ENCODE measurements at places on chromosomes 11 and 22.

DNA sequence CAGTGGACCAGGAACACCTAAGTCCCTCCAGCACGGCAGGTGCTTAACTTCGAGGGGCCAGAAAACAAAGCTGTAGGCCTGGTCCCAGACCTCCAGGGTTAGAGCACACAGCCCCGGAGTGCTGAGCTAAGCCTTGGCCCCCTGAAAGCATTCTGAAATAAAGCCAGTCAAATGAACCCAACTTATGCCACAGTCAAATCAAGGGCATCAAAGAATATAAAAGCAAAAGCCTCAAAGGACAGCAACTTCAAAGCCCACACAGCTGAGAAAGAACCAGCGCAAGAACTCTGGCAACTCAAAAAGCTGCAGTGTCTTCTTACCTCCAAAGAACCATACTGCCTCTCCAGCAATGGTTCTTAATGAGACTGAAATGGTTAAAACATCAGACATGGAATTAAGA is 39.1 kb downstream of the TMEM123 start:
- H3K27ac ChIP-seq, result no peak overlapping the region
- H3K4me3 ChIP-seq, result no peak overlapping the region

GRCh38 chr11:110757066-110757465 is 44.8 kb upstream of the ARHGAP20 start:
- no peaks in the 10 kb centered on the region for H3K27me3 ChIP-seq
- no peak for DNase-seq
- H3K4me3 ChIP-seq, result no peak overlapping the region
- H3K4me1 ChIP-seq, result no peaks in the 10 kb centered on the region
- H3K27ac ChIP-seq, result no peak overlapping the region

GRCh38 chr11:76149713-76150112 is 56.6 kb downstream of the WNT11 start:
- H3K4me1 ChIP-seq, result peaks cover 65% of the 10 kb centered on the region
- no peak overlapping the region for H3K27ac ChIP-seq
- H3K4me3 ChIP-seq, result no peak overlapping the region
- DNase-seq, result peak; percentile 29

GRCh38 chr22:46731246-46732040 is 6.6 kb downstream of the CERK start:
- H3K27ac ChIP-seq, result no peak overlapping the region
- no peaks in the 10 kb centered on the region for H3K27me3 ChIP-seq

- no peaks in the 10 kb centered on the region for H3K27me3 ChIP-seq
- no peaks in the 10 kb centered on the region for H3K4me1 ChIP-seq
- no peak overlapping the region for H3K27ac ChIP-seq
- H3K36me3 ChIP-seq, result no peaks in the 10 kb centered on the region
- no peak overlapping the region for H3K4me3 ChIP-seq
Observed at GRCh38 chr11:24298146-24298545, 198.7 kb upstream of the LUZP2 start.

DNA sequence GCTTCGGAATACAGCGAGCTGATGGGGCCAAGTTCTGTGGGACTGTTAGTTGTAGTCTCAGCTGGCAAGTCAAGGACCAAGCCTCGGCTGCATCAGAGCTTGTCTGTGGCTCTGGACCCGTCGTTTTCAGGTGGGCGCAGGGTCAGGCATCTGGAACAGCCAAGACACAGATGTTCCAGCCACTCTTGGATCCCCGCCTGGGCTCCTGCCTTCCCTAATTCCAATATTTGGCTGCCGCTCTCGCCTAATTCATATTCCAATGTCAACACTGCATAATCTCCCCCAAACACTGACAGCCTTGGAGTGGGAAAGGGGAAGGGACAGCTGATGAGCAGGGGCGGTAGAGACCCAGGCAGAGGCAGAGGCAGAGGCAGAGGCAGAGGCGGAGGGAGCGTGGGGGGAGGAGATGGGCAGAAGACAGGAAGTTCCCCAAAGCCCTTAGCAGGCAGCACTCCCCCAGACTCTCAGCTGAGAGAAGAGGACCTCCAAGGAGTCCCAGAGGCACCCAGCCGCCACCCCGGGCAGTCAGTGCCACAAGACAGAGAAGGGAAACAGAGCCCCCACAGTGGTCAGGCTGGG is 49.6 kb upstream of the SLC35C1 start:
- no peaks in the 10 kb centered on the region for H3K36me3 ChIP-seq
- no peak overlapping the region for H3K4me3 ChIP-seq
- no peak overlapping the region for H3K27ac ChIP-seq
- H3K27me3 ChIP-seq, result no peaks in the 10 kb centered on the region

DNA sequence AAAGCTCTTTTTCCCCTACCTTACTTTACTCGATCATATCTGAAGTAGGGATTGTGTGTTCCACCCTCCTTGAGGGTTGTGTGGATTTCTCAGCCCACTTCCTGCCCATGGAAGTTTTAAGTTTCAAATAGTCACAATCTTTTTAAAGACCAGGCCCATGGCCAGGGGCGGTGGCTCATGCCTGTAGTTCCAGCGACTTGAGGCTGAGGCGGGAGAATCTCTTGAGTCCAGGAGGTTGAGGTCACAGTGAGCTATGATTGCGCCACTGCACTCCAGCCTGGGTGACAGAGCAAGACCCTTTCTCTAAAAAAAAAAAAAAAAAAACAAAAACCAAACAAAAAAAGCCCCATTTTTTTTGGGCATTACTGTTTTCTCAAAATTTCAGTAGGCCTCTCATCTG is 36.3 kb upstream of the LRRC10B start:
- no peak for DNase-seq
- H3K27ac ChIP-seq, result no peak overlapping the region
- no peaks in the 10 kb centered on the region for H3K27me3 ChIP-seq
- no peaks in the 10 kb centered on the region for H3K36me3 ChIP-seq
- H3K4me1 ChIP-seq, result peaks cover 4% of the 10 kb centered on the region
- no peak overlapping the region for H3K4me3 ChIP-seq

GRCh38 chr22:36317658-36318271 is 64.8 kb downstream of the APOL1 start:
- H3K27me3 ChIP-seq, result no peaks in the 10 kb centered on the region
- no peak for DNase-seq
- H3K36me3 ChIP-seq, result peaks cover 10% of the 10 kb centered on the region
- no peak overlapping the region for H3K27ac ChIP-seq

DNA sequence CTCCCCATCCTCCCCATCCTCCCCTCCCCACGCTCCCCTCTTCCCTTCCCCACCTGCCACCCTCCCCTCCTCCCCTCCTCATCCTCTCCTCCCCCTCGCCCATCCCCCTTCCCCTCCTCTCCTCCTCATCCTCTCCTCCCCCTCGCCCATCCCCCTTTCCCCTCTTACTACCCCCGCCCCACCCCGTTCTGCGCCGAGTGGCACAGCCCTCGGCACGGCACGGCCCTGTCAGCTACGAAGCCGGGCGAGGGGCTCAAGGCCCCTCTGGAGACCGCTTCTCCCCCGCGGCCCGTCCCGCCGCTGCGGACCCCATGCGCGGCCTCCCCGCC is 449.9 kb downstream of the OPCML start:
- H3K27me3 ChIP-seq, result no peaks in the 10 kb centered on the region
- no peaks in the 10 kb centered on the region for H3K4me1 ChIP-seq
- DNase-seq, result peak; percentile 60
- H3K27ac ChIP-seq, result no peak overlapping the region
- no peaks in the 10 kb centered on the region for H3K36me3 ChIP-seq

- H3K27me3 ChIP-seq, result no peaks in the 10 kb centered on the region
- peaks cover 7% of the 10 kb centered on the region for H3K36me3 ChIP-seq
- no peak for DNase-seq
- H3K4me3 ChIP-seq, result no peak overlapping the region
- no peak overlapping the region for H3K27ac ChIP-seq
Observed at GRCh38 chr11:70367071-70367470, 31.3 kb upstream of the CTTN start.

GRCh38 chr11:28123151-28123581 is 15.0 kb downstream of the METTL15 start:
- no peaks in the 10 kb centered on the region for H3K36me3 ChIP-seq
- DNase-seq, result no peak
- H3K4me3 ChIP-seq, result no peak overlapping the region
- H3K4me1 ChIP-seq, result no peaks in the 10 kb centered on the region

DNA sequence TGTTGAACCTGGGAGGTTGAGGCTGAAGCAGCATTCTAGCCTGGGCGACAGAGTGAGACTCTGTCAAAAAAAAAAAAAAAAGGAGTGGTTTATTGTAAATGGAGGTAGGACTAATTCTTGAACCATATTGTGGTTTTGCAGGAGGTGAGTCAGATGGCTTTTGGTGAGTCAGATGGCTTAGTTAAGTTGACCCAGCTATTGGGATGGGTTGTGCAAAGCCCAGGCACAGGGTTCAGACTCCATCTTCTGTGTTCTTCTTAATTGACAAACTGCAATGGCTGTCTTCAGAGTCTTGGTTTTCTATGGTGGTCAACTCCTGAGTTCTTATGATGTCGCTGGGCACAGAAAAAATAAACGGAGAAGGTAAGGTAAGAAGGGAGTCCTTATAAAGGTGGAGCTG is 182.7 kb downstream of the ADAMTS15 start:
- no peaks in the 10 kb centered on the region for H3K4me1 ChIP-seq
- peaks cover 1% of the 10 kb centered on the region for H3K27me3 ChIP-seq
- H3K27ac ChIP-seq, result no peak overlapping the region
- H3K36me3 ChIP-seq, result no peaks in the 10 kb centered on the region

- no peaks in the 10 kb centered on the region for H3K4me1 ChIP-seq
- DNase-seq, result no peak
- H3K27ac ChIP-seq, result no peak overlapping the region
- H3K4me3 ChIP-seq, result no peak overlapping the region
- H3K27me3 ChIP-seq, result no peaks in the 10 kb centered on the region
- H3K36me3 ChIP-seq, result no peaks in the 10 kb centered on the region
Observed at GRCh38 chr11:25702417-25702816, 629.5 kb upstream of the ANO3 start.

GRCh38 chr11:12048936-12049790 is 40.7 kb upstream of the DKK3 start:
- no peaks in the 10 kb centered on the region for H3K36me3 ChIP-seq
- no peak overlapping the region for H3K4me3 ChIP-seq
- H3K4me1 ChIP-seq, result peaks cover 33% of the 10 kb centered on the region
- peak overlapping the region; percentile 69 for H3K27ac ChIP-seq
- no peaks in the 10 kb centered on the region for H3K27me3 ChIP-seq

DNA sequence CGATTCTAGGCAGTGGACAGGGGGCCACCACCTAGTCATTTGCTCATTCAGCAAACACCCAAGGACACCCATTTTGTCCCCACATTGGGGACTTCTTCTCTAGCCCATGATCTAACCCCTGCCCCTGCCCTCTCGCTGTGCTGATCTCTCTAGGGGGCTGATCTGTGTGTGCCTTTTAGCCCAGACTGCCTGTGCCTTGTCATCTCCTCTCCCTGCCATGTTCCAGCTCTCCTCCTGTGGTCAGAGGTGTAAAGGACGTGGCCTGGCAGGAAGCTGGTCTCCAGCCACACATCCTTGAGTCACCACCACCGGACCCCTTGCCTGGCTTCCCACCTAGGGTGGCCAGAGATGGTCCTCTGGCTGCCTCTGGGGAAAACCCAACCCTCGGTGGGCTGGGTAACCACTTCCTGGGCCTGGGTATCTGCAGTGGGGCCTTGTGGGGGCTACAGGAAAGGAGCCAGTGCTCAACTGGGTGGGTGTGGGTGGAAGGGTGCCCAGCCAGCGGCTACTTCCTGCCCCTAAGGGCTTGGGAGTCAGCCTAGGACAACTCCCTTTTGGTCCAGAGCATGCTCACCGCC is 1.3 kb downstream of the CTSW start:
- no peak for DNase-seq
- H3K27ac ChIP-seq, result no peak overlapping the region
- no peak overlapping the region for H3K4me3 ChIP-seq

DNA sequence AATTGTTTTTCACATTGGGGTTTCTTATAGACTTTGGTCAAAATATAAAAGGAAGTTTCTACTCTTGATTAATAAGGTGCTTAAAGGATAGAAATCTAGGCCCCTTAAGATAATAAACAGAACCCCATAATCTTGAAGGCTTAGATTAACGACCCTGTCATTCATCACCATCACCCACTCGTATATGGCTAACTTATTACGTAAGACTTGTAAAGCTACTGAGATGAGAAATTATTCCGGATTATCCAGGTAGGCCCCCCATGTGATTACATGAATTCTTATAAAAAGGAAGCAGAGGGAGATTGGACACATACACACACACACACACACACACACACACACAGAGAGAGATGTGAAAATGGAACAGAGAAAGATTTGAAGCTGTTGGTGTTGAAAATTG is 1489.2 kb upstream of the TENM4 start:
- H3K27me3 ChIP-seq, result no peaks in the 10 kb centered on the region
- no peaks in the 10 kb centered on the region for H3K4me1 ChIP-seq
- no peak overlapping the region for H3K27ac ChIP-seq
- no peak for DNase-seq
- no peaks in the 10 kb centered on the region for H3K36me3 ChIP-seq
- no peak overlapping the region for H3K4me3 ChIP-seq

DNA sequence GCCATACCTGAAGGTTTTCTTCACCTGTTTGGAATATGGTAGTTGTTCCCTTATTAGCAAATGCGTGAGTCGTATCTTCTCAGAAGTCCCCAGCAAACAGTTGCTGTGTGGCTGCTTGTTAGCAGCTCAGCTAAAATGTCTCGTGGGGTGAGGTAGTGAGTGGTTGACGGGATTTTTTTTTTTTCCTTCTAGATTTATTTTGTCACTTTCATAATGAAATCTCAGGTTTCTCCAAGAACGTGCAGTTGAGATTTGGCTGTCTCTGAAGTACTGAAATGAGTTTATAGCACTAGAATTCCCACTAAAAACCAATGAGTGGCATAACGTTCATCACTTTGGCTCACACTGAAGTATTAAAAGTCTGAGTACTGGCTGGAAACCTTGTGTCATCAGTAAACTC is 16.8 kb downstream of the RCN1 start:
- H3K27ac ChIP-seq, result no peak overlapping the region
- H3K27me3 ChIP-seq, result no peaks in the 10 kb centered on the region
- no peaks in the 10 kb centered on the region for H3K36me3 ChIP-seq
- no peak overlapping the region for H3K4me3 ChIP-seq
- H3K4me1 ChIP-seq, result peaks cover 13% of the 10 kb centered on the region
- DNase-seq, result no peak

DNA sequence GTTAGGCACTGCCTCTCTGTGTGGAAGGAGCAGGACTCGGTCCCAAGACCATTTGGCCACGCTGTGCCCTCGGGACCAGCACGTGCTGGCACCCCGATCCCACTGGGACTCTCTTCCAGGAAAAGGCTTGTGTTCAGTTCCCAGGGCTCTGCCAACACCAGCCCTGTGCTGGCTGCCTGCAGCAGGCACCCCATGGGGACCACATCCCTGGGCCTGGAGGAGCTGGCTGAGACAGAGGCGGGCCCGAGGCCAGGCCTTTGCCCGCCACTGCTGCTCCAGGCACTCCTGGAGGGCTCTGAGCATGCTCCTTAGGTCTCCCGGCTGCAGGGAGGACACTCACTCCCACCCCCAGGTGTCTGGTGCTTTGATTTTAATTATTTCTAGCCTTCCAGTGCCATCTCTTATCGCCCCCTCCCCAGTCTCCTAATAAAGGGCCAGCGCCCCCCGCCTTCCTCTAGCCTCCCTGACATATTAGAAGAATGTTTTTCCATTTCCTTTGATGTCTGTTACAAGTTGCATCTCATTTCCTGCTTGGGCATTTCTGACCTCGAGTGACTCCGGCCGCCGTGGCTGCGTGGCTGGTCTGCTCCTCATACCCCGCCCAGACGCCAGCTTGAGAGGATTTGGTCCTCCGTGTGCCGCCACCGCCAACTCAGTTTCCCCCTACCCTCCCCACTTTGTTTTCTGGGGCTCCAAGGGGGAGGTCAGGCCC is 14.4 kb downstream of the CDKN1C start:
- H3K27ac ChIP-seq, result no peak overlapping the region
- DNase-seq, result no peak
- no peaks in the 10 kb centered on the region for H3K36me3 ChIP-seq
- H3K4me3 ChIP-seq, result no peak overlapping the region
- H3K4me1 ChIP-seq, result no peaks in the 10 kb centered on the region

Data from Caco-2 (cell line).